ENCODE measurements at places on chromosomes 5 and 9.

GRCh38 chr9:124708074-124708473, 63.0 kb downstream of the NR6A1 start:
- no peak for DNase-seq

- DNase-seq, result no peak
Observed at GRCh38 chr9:115629879-115630840, 512.2 kb upstream of the TNC start.

DNA sequence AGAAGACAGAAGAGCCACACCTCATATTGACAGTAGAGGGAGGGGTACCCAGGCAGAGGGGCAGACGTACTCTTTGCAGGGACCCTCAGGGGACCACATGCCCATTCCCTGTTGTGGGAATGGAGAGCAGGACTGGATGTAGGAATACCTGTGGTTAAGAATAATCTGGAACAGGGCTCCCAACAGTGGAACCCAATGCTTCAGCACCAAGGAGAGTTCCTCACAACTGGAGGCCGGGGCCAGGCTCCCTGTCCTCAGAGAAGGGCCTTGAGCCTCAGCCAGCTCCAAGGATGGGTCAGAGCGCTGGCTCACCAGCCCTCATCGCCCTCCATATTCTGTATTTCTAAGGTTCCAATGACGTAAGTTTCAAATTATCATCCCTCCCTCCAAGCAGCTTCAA, 7.4 kb upstream of the SHC3 start:
- DNase-seq, result no peak

DNA sequence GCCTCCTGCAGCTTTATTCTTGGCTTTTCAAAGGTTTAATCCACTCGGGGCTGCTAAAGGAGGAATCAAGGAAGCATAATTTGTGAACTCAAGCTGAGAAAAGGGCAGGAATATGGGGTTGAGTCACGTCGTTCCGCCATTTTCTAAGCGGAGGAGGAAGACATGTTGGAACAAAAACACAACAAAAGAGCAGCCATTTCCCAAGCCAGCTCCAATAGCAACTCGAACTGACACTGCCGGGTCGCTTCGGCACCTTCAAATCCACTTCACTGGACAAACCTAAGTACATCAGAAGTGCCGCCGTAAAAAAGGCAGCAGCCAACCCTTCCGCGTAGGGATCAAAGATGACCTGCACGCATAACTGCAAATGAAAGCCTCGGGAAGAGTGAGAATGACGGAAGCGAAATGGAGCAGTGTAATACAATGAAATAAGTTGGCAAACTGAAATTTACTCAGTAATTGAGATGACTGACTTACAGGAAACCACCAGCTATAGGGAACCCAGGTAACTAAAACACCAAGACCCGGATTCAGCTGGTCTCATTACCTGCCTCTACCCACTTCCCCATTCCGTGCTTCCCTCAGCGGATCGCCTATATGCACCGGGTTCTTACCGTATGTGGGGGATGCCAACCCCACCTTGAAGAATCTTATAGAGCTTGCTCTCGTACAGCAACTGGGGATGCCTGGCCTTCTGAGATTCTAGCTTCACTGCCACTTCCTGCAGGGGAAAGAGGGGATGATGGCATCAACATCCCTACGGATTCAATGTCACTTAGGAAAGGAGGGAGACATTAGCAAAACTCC, 1.6 kb downstream of the CSNK1A1 start:
- DNase-seq, result peak; percentile 71

- DNase-seq, result no peak
Observed at GRCh38 chr5:117205894-117206293, 631.3 kb upstream of the SEMA6A start.

DNA sequence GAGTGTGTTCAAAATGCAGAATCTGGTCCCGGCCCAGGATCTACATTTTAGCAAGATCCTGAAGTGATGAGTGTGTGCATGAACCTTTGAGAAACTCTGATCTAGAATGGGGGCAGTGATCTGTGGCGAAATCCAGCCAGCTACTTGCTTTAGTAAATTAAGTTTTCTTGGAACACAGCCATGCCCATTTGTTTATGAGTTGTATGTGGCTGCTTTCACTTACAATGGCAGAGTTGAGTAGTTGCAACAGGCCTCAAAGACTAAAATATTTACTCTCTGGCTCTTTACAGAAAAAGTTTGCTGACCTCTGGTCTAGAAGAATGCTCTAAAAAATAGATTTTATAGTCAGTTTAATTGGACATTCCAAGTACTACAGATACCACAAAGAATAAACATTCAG, 588.3 kb downstream of the BNC2 start:
- DNase-seq, result no peak

DNA sequence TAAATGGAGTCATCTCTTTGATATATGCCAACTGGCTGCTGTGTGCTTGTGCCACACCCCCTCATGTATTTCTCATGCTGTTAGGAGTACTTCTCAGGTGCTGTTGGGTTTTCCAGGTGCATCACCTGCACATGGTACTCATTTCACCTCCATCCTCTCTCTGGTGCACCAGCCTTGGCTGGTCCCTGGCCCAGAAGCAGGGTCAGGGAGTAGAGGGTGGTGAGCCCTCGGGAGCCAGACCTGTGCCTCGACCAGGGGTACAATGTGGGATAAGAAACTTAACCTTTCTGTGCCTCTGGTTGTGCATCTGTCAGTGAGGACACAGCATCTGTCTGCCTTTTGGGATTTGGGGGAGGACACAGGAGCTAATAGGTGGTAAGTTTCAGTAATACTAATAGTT, 38.5 kb downstream of the SECISBP2 start:
- DNase-seq, result no peak

GRCh38 chr9:20373263-20373662, 249.0 kb downstream of the MLLT3 start:
- no peak for DNase-seq

- DNase-seq, result no peak
Observed at GRCh38 chr9:127833555-127833954, 20.9 kb downstream of the ENG start.

GRCh38 chr5:143865426-143866025, 53.6 kb downstream of the HMHB1 start:
- DNase-seq, result peak; percentile 29

Measured in brain (organoid and tissue), 16 donors.